ENCODE measurements at places on chromosomes 1 and 21.

DNA sequence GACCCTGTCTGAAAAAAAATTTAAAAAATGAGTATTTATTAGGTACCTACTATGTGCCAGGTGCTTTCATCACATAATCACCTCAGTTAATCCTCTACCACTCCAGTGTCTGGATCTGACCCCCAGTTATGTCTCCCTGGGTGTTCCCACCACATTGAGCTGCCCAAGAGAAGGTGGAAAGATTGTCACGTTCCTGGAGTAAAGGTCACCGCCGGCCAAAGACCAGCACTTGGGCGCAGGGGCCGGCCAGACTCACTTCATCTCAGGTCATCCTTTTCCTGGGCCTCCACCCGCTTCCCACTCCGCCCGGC is 714 bp downstream of the PYCR2 start:
- DNase-seq: no peak

DNA sequence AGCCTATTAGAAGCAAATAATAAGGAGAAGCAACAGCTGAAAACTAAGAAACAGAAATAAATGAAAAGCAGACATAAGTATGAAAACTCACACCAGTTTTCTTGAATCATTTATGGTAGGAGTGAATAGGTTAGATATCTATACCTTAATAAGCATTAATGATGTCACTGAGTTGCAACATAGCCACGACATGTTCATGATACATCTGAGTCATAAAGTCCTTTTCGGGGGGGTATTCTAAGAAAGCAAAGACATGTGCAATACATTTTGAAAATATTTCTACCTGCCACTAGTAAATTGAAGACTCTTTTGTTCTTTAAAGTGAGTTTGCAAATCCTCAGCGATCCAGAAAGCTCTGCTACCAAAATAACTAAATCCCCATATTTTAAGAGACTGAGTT is 7.2 kb downstream of the CD34 start:
- no peak for DNase-seq

DNA sequence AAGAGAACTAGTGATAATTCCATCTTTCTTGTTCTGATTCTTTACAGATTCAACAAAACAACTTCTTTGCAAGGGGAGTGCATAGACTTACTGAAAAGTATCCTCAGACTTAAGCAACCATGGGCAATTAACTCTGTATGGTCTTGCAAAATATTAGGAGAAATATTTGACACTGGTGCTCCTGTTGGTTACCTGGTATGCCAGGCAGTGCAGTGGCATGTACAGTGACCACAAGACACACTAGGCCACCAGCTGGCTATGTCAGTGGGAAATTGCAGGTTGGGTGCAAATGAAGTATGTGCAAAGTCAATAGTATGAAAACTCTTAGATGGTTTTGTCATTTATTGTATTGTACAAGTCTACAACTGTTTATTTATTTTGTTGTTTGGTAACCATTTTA is 34.5 kb downstream of the EPS15 start:
- no peak for DNase-seq

- DNase-seq: no peak
Observed at GRCh38 chr1:6054596-6054995, 8.9 kb downstream of the KCNAB2 start.

- no peak for DNase-seq
Observed at GRCh38 chr21:15735409-15735808, 5.6 kb downstream of the USP25 start.

DNA sequence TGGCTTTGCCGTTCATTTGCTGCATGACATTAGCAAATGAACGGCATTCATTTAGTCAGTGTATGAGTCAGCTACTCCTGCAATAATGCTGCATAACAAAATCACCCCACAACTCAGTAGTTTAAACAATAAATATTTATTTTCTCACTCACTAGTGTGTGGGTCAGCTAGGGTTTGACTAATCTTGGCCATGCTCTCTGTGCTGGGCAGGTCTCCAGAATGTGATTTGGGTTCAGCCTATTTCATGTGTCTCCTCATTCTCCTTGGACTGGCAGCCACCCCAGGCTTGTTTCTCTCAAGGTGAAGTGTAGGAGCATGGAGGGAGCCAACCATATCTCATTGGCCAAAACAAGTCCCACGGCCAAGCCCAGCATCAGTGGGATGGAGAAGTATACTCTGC is 104.3 kb downstream of the LACTBL1 start:
- no peak for DNase-seq

DNA sequence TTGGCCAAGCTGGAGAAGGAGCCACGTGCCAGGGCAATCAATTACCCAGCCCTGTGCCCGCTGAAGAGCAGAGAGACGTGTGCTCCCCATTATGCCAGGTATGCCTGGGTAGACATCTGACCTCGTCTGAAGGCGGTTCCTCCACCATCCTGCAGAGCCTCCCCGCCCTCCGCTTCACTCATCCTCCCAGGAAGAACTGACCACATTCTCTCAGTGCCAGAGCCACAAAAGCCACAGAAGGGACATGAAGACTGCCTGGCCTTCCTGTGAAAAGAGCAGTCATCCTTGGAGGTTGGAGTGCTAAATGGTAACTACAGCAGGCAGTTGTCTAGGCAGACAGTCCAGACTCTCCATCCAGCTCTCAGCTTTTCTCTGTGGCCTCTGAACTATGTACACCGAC is 12.0 kb downstream of the SYT2 start:
- no peak for DNase-seq

GRCh38 chr1:18940303-18941020 is 16.0 kb downstream of the IFFO2 start:
- DNase-seq: no peak

Measured in NCI-H1436 treated with DMSO at 0.1 percent for 48 hours (cell line).